CD8-positive, alpha-beta memory T cell (primary cell): ENCODE measurements at places on chromosomes 12 and 14.

- DNase-seq, result no peak
Measured at GRCh38 chr14:20652996-20653975, 11.8 kb upstream of the OR6S1 start.

DNA sequence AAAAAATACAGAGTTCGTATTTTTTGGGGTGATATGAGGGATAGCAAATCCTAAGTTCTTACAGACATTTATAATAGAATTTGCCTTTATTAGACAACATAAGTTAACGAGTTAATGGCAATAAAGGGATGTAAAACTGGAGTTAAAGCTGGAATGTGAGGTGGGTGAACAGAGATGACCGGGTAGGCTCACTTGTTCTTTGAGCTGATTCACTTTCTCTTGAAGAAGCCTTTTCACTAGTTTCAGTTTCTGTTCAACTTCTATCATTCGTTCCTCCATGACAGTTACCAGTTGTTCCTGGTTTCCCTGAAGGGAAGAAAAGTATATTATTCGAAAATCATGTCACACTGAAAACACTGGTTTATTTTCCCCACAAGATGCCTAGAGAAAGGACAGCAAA, 57.7 kb upstream of the SAV1 start:
- no peak for DNase-seq

GRCh38 chr12:29891792-29892191, 108.0 kb upstream of the TMTC1 start:
- DNase-seq, result no peak

- DNase-seq, result no peak
Measured at GRCh38 chr14:28754209-28754985, 12.2 kb upstream of the FOXG1 start.

GRCh38 chr12:26125400-26126339, 833 bp upstream of the BHLHE41 start:
- DNase-seq, result no peak

GRCh38 chr14:28656704-28657255, 109.8 kb upstream of the FOXG1 start:
- DNase-seq, result no peak

GRCh38 chr14:47596232-47596631, 79.2 kb downstream of the MDGA2 start:
- DNase-seq, result no peak

- DNase-seq, result no peak
Measured at GRCh38 chr12:39572551-39572950, 47.1 kb downstream of the ABCD2 start.

GRCh38 chr12:29208936-29209701, 60.0 kb downstream of the FAR2 start:
- no peak for DNase-seq

DNA sequence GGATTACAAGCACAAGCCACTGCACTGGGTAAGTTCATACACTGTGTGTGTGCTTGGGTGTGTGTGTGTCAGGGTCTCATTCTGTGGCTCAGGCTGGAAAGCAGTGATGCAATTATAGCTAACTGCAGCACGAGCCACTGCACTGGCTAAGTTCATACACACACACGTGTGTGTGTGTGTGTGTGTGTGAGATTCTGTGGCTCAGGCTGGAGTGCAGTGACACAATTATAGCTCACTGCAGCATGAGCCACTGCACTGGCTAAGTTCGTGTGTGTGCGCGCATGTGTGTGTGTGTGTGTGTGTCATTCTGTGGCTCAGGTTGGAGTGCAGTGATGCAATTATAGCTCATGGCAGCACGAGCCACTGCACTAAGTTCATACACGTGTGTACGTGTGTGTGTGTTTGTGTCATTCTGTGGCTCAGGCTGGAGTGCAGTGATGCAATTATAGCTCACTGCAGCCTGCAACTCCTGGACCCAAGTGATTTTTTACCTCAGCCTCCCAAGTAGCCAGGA, 85.4 kb downstream of the HECTD1 start:
- no peak for DNase-seq

DNA sequence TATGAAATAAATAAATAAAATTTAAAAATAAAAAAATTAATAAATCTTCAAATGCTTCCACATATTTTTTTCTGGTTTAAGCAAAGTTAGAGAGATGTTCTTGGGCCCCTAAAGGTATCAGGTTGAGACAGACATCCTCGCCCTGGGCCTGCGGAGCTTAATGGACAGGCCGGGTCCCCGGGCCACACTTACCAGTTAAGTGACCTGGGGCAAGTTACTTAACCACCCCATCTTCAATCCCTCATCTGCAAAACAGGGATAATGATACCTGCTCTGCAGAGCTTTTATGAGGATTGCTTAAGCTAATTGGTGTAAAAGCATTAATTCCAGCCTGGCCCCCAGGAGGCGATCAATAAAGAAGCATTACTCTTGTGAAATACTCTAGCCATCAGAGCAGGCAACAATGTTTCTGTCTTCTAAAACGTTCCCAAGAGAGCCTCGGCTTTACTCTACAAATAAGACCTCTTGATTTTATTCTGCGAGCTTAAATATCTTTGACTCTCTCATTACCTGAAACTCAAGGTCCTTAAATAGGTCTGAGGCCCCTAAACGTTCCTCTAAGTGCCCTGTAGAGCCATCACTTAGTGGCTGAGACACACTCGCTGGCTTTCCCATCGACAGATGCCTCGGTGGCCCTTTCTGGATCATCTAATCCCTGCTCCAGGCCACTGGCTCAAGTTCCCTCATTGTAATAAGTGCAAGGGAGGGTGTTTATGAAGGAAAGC, 81.1 kb upstream of the DIO3 start:
- DNase-seq, result no peak

GRCh38 chr12:32084753-32085152, 21.9 kb upstream of the BICD1 start:
- no peak for DNase-seq

GRCh38 chr14:80924365-80925103, 17.0 kb downstream of the CEP128 start:
- DNase-seq, result no peak

DNA sequence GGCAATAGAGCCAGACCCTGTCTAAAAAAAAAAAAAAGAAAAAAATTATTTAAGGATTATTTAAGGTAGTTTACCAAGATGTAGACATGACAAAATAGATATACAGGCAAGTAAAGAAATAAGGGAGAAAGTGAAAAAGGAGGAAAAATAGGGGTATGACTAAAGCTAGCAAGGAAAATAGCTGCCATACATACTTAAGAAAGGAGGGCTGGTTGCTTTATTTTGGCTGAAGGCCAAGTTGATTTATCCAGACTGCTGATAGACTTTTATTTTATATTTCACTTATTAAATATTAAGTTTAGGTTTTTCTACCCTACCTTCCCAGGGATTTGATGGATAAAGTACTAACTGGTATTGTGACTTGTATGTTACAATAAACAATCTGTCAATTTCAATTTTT, 8.3 kb upstream of the AEBP2 start:
- DNase-seq, result no peak

DNA sequence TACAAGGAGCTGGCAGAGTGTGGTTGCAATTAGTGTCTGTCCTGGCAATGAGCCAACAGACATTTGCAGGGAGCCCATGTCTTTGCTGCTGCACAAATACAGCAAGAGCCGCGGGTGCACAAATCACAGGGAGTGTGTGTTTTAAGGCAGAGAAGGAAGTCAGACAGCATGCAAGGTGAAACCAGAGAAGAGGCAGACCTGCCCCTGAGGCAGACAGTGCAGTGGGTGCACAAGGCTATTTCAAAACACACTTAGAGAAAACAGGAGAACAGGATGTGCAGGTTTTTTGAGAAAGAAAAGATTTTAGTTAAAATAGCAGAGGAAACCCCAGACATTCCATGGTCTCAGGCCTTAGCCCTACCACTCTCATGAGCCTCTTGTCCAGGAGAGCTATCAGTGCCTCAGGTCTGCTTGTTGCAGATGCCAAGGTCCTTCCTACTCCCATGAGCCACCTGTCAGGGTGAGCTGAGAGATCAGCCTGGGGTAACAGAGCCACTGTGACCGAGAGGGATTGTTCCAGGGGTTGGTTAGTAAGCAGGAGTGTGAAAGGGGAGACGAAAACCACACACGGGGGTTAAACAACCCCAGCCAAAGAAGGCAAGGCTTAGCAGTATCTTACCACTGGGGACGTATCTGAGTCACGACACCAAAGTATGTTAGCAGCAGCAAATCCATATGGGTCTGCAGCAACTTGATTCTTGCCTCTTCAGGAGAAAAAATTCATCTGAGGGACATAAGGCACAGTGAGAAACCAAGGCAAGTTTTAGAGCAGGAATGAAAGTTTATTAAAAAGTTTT, 78.1 kb downstream of the C14orf132 start:
- no peak for DNase-seq

DNA sequence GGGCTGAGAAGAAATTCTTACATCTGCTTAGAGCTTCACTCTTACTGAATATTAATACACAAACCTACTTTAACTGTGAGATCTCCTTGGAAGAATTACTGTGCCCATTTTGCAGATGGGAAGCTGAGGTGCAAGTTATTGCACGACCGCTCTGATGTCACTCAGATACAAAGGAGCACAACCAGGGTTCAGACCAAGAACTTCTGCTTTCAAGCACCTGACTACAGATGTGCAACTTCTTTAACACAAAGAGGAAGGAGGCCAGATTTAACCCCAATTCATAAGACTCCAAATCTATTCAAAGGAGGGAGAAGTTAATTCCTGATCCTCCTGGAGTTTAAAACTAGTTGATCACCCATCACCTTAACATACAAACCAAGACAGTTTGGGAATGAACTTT, 232.6 kb downstream of the VRK1 start:
- DNase-seq, result no peak

- no peak for DNase-seq
Measured at GRCh38 chr14:34507459-34507858, 32.0 kb downstream of the EAPP start.

- DNase-seq, result no peak
Measured at GRCh38 chr14:64035143-64035542, 182.3 kb downstream of the SYNE2 start.

DNA sequence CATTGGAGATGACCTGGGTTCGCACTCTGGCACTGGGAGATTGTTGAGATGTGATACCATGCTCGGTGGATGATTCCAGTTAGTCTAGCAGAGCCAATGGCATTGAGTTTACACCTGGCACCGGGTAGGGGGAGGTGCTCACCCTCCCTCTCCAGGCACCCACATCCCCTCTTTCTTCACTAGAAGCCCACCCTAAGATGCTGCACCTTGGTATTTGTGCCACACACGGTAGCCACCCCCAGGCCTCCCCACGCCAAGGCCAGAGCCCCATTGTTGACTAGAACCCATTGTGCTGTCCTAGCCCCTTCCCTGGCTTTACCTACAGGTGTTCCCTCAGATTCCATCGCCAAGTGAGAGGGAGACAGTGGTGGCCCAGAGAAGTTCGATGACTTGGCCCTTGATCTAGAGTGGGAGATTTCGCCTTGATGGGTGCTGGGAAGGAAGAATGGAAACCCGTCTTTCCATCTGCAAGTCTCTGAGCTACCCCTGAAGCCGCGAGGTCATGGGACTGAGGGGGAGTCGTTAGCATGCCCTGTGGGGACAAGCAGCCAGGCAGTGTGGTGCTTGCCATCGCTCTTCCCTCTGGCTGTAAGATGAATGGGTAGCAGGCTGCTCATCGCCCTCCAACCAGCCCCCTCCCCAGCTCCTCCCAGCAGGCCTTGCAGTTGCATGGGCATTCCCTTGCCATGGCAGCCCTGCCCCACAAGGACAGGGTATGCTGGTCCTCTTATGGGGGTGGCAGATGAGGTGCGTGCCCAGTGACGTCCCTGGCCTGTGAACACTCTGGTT, 8.7 kb downstream of the CCND2 start:
- DNase-seq, result no peak

DNA sequence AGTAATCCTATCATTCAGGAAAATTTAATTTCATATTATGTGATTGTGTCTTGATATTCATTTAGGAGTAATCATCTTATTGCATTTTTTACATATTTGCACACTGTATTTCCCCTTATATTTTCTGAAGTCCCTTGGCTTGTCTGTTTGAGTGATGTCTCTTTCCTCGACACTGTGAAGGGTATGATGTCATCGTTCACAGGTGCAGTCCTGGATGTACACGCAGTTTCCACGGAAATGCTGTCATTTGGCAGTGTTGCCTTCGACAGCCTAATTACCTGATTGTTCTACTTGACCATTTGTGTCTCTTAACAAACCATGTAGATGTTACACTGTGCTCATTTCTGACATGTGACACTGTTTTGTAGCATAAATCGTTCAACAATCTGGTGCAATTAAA, 1277.0 kb downstream of the TMEM121 start:
- no peak for DNase-seq

- DNase-seq, result no peak
Measured at GRCh38 chr12:40691913-40692764, at the start of gene CNTN1. CNTN1 (plus strand) TSS chr12:40692439.

- DNase-seq, result no peak
Measured at GRCh38 chr12:47816403-47817271, 3.1 kb downstream of the HDAC7 start.

DNA sequence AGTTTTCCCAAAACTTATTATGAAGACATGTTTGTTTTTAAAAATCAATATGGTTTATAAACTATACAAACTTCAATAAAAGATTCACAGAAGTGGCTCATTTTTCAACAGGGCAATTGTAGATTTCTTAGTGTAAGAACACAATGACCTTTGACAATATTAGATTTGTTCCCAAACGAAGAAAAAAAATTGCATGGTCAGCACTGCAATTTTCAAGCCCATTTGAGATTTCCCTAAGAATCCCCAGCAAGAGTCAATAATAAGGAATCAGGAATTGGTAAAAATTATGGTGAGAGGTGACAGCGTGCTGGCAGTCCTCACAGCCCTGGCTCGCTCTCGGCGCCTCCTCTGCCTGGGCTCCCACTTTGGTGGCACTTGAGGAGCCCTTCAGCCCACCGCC, 145.8 kb downstream of the DERA start:
- DNase-seq, result no peak

- DNase-seq, result peak; percentile 97
Measured at GRCh38 chr14:51846631-51847488, 13.6 kb upstream of the GNG2 start.

GRCh38 chr14:99605299-99605961, 1.4 kb upstream of the CCDC85C start:
- peak; percentile 74 for DNase-seq

DNA sequence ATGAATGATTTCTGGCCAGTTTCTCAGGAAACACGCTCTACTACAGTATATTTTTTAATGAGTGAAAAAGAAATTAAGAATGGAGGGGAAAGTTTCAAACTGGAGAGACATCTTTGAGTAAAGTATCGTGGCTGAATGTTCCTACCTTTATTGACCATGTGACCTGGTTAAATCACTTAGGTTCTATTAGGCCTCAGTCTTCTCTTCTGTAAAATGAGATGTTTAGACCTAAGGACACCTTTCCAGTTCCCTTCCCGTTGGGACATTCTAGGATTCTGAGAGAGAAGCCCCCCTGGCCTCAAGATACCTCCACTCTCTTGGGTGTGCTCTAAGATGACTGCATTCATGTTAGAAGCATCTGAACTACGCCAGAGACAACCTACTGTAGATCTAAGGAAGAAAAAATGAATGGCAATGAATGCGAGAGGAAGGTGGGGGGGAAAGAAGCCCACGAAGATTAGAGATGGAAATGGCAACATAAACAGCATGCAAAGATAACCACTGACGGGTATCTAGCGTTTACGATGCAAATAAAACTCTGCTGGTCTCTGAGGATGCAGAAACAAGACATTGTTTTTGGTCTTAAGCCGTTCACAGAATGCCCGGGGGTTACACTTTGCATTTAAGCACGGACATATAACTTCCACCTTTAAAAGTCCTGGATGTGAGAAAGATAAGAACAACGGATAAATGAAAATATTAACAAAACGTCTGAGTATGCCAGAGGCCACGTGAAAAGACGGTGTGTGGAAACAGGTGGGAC, 599 bp upstream of the CPSF6 start:
- DNase-seq, result no peak
